NCI-H524 treated with DMSO at 0.1 percent for 48 hours (cell line): ENCODE measurements at places on chromosomes 6 and 20.

GRCh38 chr20:57038608-57039440 lies 227.6 kb downstream of the BMP7 start:
- DNase-seq = no peak

GRCh38 chr6:104326173-104327001 lies 533.3 kb downstream of the HACE1 start:
- no peak for DNase-seq

GRCh38 chr6:35603326-35604202 lies 85.2 kb downstream of the FKBP5 start:
- DNase-seq = no peak

DNA sequence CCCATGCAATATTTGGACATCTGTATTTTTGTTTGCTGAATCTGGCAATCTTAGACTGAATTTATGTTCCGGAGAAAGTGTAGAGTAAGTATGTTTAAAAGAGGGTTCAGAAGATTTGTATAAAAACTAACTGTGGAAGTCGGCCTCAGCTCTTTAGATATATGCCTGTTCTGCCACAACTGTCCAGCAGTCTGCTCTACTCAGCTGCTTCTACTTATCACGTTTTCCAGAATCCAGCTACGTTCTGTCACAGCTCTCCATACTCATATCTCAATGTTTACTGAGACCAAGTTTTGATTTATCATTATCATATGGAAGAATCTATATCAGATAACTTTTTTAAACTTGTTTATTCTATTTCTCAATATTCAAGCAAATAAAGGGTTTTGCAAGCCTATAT lies 721.3 kb downstream of the EYS start:
- no peak for DNase-seq

GRCh38 chr20:61896058-61896961 lies 169.4 kb downstream of the TAF4 start:
- no peak for DNase-seq

DNA sequence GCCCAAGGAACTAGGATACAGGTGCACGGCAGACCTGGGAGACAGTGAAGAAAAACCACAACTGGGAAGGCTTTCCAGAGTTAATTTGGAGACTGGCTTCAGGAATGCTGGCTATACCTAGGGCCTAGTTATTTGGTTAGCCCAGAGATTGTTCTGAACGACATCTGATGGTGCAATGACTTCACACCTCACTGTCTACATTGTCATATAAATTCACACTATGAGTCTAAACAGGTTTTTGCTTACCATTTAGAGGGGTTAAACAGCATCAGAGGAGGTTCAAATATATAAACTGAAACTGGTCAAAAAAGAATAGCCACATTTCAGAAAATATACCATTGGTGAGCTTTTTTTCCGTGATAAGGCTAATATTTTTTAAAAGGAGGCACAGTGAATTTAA lies 16.7 kb downstream of the UBE2V1 start:
- no peak for DNase-seq
